ENCODE measurements at places on chromosomes 13 and 19.

GRCh38 chr13:45209229-45209628, 8.4 kb upstream of the KCTD4 start:
- DNase-seq, result no peak

DNA sequence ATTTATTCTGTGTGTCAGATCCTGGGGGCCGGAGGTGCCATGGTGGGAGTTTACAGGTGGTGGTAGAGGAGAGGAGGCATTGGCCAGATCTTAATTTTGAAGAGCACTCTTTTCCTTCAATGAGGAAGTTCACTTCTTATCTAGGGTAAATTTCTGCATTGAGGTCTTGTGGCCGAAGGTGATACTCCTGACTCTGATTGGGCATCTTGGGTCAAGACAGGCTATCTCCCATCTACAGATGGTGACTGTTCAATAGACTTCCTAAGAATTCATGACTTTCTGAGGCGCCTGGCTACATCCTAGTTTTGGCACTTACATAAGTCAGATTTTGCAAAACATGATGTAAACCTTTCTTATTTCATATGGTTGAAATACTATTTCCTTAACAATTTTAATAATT, 135.2 kb downstream of the SUCLA2 start:
- no peak for DNase-seq

GRCh38 chr19:10612499-10613119, 12.7 kb upstream of the SLC44A2 start:
- DNase-seq, result no peak

- DNase-seq, result no peak
Observed at GRCh38 chr13:27428160-27428559, 3.7 kb downstream of the GTF3A start.

DNA sequence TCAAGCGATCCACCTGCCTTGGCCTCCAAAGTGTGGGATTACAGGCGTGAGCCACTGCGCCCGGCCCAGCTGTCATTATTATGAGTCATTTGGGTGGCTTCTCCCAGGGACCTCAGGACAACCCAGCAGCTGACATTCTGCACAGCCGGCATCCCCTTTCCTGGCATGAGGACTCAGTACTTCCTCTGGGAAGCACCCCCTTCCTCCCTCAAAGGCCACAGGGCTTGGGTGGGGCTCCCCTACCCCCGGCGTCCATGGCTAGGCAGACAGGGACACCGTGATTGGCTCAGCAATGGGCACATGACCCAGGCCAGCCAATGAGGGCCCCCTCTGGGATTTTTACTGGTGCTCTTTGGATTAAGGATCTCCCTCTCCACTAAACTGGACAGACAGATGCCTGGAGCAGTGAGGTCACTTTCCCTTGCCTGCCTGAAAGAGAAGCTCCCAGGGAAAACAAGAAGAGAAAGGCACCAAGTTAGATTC, 6.0 kb downstream of the KANK2 start:
- peak; percentile 81 for DNase-seq

DNA sequence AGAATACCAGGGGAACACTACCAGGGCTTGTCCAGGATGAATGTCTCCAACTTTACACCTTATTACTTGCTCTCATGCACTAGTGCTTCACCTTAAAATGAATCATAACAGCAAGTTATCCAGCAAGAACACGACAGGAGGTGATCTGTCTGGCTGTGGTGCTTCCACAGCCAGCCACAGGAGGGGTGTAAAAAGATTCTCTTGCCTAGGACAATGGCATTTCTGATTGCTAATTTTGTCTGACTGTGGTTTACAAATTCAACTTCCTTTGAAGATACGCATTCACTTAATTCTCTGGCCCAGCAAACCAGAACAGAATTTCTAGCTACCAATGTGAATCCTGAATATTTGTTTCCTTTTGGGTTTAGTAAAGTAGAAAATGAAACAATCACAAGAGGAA, 23.1 kb upstream of the COG3 start:
- DNase-seq, result no peak

DNA sequence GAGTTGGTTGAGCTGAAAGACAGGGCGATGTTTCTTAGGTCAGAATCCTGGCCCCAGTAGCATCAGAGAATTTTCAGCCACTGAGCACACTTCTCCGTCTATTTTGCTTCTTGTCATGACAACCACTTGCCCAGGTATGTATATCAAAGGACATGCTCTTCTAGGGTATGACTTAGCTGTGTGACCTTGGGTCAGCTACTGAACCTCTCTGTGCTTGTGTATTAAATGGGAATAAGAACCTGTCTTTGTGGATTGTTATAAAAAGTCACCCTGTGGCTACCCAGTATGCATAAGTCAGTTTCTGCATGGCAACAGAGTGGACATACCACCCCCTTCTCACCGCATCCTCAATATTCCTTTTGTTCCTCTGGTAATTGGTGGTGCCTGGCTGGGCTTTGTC, 26.1 kb downstream of the MBD3L1 start:
- no peak for DNase-seq

GRCh38 chr19:18469069-18469846, 31.3 kb upstream of the ISYNA1 start:
- DNase-seq, result peak; percentile 80

DNA sequence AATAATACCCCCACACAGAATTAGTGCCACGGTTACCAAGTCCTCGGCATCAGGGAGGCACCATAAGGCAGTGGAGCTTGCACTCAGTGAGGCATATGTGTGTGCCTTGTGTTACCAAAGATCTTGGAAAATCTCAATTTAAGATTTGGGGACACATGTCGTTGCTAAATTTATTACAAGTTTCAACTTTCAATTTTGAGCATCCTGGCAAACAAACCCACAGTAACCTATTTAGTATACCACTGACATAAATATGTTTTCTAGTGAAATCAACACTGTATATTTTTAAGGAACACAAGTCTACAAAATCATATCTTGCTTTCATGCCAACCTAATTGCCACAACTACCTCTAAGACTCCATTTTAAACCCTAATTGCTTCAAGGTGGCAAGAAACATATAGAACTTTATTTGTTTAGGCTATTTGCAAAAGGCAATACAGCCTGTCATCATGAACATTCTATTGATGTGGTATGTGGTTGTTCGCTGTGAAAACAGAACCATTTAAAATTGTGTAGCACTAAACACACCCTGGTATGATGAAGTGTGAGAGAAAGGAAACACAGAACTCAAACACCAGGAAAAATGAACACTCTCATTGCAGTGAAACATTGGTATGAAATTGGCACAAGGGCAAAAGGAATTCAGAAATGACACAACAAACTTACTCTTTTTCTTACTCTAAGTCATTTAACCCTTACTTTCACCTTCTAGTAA, 531.1 kb downstream of the IRS2 start:
- no peak for DNase-seq

GRCh38 chr13:71618159-71618558, 248.8 kb downstream of the DACH1 start:
- no peak for DNase-seq

Data from islet precursor cell (in vitro differentiated cells).